ENCODE measurements at places on chromosomes 7 and 10.
A peak's percentile ranks its signal among the peaks of the same experiment; 100 is the strongest.

DNA sequence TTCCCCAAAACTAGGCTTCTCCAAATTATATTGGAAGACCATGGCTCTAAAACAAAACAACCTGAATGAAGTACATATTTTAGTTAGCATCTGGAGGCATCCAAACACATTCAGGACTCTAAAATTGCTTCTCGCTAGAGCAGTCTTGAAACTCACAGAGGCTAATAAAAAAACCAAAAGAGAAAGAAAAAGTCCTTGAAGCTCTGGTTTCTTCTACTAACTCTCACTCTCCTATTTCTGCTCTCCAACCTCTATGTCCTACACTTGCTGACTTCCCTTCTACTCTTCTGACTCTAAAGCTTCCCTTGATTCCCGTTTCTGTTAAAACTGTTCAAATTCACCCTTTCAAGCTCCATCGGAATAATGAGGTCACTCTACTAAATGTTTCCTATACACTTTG lies 370.7 kb upstream of the HPS1 start:
- no peak for DNase-seq

GRCh38 chr7:37070471-37070870 lies 346.2 kb upstream of the AOAH start:
- no peak for DNase-seq

DNA sequence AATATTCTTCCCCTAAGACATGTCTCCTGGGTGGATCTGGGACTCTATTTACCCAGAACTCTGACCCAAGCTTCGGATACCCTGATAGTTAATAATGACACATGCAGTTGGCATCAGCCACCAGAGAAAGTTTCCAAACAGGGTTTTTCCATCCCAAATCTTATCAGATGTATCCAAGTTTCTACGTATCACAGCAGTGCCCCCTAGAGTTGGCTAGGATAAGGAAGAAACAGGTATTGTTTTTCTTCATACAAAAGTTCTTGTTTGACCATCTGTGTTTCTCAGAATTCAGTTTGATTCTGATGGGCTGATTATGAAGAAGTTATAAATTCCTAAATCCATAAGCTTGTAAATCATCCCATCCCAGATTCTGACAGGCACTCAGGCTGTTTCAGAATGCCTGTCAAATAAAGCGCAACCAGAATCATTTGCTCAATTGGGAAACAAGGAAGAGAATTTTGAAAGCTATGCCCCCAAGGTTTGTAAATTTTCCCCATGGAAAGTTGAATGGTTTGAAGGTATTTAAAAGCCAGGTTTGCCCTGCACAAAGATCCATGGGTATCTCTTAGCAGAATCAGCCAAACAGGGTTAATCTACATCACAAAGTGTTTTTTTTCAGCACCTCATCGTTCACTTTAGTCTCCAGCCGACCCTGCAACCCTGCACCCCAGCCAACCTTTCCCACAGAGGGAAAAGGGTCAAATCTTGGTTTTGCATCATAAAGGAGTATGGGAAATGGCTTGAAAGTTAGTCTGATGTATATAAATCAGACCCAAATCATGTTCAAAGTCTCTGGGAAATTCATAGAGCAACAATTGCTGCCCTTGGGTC lies 47.4 kb downstream of the NRAP start:
- no peak for DNase-seq

DNA sequence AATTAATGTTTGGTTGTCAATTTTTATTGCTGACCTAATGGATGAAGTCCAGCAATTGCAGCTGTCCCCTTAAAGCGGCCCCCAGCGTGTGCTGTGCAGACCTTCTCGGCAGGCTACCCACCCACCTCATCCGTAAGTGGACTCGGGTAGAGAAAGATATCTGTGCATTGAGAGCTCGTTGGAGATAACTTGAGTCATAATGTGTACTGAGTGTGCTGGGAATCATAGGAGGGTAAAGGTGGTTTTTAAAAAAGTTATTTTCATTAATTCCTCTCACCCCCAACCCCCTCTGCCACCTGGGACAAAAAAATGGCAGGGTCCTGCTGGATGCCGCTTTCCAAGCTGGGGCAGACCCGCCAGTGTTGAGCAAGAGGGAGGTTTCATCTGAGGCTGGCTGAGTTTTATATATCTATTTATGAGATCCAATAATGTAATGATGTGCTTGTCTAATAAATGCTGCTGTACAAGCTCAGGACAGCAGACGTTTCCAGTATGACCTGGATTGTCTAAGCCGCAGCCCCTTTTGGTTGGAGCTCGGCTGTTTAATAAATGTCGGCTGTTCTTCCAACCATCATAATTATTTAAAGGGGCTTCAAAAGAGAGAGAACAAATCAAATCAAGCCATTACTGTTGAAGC lies 119.1 kb downstream of the NKX6-2 start:
- DNase-seq = no peak

DNA sequence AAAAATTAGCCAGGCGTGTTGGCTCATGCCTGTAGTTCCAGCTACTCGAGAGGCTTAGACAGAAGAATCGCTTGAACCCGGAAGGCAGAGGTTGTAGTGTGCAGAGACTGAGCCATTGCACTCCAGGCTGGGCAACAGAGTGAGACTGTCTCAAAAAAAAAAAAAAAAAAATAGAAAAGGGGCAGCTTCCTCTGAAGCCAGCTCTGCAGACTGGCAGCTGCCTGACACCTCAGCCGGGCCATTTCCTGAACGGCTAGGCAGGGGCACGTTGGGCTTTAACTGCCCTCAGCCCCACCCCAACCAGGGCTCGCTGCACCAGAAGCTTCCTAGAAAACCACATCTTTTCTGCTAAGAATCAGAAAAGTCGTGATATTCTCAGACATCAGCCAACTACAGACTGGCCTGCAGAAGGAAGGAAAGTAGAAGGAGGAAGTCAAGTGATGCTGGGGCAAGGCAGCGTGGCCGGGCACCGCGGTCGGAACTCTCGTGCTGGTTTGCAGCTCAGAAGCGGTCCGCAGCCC lies 38.0 kb downstream of the PRKAG2 start:
- no peak for DNase-seq

DNA sequence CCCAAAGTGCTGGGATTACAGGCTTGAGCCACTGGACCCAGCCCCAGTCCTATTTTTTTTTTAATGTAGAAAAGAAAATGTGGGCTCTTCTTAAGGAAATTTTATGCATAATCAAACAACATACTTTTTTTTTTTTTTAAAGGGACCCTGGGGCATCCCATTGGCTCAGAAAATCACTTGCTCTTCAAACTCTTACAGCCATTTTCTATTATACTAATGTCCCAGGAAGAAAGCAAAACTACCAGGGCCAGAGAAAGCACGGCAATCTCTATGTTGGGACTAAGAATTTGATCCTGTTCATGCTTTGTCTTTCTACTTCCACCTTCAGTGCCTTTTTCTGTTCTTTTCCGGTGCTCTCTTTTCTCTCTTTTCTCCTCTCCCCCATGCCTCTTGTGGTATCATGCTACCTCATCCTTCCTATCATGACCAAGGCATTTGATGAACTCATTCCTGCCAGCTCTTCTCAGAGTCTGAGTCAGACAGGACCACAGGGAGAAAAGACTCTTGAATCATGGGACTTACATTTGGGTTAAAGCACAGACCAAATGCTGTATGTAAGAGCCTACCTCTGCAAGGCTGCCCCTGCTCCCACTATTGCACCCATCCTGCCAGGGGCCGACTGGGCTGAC lies 76.4 kb upstream of the CCNY start:
- DNase-seq = no peak

DNA sequence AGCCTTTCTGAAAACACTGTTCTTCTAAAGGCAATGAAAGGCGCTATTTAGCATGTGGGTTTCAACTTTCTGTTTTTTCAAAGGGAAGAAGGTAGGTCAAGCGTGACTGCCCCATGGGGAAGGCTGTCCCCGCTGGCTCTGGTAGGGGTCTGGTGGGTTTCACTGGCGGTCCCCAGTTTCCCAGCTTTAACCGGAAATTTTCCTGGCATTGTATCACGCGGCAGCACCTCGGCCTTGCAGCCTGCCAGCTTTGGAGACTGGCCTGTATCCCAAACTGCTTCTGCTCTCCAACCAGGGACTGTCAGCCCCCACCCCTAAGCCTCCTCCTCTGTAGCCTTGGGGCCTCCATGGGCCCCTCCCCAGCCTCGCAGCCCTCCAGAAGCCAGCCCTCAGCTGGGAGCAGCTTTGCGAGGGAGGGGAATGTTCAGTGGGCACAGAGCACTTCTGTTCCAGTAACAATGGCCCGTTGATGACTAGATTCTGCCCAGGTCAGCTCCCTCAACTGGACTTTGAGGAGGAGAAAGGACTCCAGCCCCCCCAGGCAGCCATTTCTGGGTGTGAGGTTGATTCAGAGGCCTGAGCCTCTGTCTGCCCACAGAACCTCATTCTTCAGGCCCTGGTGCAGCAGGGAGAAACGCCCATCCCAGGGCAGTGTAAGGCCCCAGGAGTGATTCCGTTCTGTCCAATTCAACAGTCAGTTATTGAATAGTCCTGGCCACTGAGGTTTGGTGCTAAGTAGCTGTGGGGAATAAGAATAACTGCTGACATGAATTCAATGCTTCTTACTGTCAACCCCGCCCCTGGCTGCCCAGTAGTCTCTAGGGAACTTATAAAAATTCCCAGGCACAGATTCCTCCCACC lies 17.1 kb downstream of the CHST3 start:
- no peak for DNase-seq

GRCh38 chr10:17144757-17145156 lies 15.1 kb upstream of the CUBN start:
- peak; percentile 17 for DNase-seq

DNA sequence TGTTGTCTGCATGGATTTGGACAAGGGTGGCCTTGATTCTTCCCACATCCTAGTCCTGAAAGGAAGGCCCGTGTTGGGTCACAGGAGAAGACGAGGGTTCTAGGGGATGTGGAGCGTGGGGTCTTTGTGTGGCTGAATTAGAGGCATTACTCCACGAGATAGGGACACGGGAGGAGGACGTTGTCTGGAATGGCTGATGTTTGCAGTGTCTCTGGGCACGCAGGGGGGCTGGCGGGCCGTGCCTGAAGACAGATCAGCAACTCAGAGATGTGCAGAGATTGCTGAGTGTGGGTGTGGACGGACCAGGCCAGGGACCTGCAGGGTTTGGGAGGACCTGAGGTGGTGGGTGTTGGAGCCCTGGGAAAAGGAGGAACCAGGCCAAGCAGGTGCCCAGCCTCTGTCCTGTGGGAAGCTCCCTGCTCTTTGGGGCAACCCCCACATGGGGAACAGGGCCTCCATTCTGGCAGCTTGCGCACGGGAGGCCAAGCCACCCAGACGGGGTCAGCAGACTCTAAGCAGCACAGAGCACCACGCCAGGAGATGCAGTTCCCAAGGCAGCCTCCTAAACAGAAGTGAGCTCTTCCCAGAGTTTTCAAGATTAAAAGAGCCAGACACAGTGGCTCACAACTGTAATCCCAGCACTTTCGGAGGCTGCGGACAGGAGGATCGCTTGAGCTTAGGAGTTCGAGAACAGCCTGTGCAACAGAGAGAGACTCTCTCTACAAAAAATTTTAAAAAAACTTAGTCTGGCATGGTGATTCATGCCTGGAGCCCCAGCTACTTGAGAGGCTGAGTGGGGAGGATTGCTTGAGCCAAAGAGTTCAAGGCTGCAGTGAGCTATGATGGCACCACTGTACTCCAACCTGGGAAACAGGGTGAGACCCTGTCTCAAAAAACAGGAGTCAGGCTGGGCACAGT lies 71.0 kb upstream of the GTF2I start:
- no peak for DNase-seq

DNA sequence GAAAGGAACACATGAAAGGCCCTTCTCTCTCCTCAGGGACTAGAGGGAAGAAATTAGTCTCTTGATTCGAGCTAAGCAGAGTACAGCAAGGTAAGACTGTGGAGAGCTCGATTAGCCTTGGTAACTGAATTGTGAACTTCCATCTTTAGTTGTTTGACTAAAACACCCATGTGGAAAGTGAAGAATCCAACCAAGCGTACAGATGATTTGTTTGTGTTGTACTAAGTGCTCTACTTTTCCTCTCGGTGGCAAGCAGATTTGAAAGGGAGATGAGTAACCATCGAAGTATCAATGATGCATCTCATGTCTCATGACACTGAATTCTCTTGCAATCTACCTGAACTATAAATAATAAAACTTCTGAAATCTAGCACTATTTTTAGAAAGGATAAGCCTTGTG lies 80.7 kb downstream of the FZD1 start:
- no peak for DNase-seq

DNA sequence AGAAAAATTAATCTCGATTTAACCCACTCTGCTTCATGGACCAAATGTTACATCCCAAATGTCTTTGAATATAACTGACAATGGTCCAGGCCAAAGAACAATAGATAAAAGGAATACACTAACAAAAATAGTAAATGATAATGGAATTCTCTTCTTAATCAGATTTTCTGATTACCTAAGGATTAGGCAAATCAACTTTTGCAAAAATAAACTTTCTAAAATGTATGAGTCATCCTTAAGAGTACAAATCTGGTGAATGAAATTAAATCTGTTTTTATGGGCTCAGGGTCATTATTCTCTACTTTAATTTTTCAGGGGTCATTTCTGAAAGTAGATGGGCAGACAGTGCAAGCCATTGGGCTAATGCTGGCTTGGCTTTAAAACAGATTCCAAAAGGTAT lies 102.1 kb upstream of the FAM13C start:
- DNase-seq = no peak

GRCh38 chr7:82674268-82674667 lies 230.7 kb upstream of the CACNA2D1 start:
- no peak for DNase-seq

- DNase-seq = no peak
These were observed 13.9 kb downstream of the BUD31 start for GRCh38 chr7:99422625-99423024.

DNA sequence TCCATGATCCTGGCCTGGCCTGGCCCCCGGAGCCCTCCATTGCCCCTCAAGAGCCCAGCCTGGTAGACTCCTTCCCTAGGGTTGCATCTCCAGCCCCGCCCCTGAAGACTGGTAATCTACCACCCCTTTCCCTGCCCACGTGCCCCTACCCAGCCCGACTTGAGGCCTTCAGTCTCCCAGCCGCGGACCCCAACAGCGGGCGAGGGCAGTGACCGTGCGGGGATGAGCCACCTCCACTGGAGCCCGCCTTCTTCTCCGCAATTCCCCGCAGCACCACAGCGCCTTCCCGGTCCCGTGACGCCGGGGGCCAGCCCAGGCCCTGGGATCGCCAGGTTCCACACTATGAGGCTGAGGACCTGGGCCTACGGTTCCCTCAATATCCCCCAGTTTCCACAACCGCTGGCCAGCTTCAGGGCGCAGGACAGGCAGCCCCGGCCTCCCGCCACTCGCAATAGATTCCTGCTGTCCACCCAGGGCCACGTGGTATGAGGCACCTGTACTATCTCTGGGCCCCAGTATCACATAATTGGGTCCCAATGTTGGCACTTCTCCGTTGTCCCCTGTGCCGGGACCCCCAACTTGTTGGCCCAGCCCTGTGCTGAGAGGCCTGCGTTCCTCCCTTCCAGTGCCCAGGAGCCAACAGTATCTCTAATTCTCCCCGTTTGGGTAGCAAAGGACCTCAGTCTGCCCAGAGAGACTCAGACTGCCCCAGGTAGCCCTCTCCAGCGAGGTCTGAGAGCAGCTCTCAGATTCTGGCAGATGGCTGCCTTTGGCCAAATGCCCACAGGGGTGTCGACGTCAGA lies 1.1 kb upstream of the GPRIN2 start:
- no peak for DNase-seq

Data from activated CD4-positive, alpha-beta T cell treated with anti-CD3 and anti-CD28 coated beads, Interleukin-2, amount 50 U/mL, for 24 hours (primary cell).